Right atrium auricular region (tissue), 2 donors: ENCODE measurements at places on chromosomes 13 and 19. TPM values are rescaled to one million over a fixed set of nuclear protein-coding genes. Genes with fewer than 3 reads are reported as not detected.

Gene FBXO17
- 13.1 TPM for total RNA-seq

Gene TNFSF11
- total RNA-seq: not detected

Gene HIPK4
- 1.0 TPM for total RNA-seq

Gene NOP53
- 243 TPM for total RNA-seq

Gene CDX2
- not detected for total RNA-seq

Gene ZNF577
- total RNA-seq: 6.4 TPM

Gene CYP4F8
- total RNA-seq: not detected

Gene CGB8
- not detected for total RNA-seq

Gene PCDH20
- total RNA-seq: 6.4 TPM

Gene KLF1
- total RNA-seq: not detected

Gene RABAC1
- 123 TPM for total RNA-seq

Gene B3GNT3
- not detected for total RNA-seq

Gene SLC25A41
- total RNA-seq: not detected

Gene IGFL3
- total RNA-seq: not detected

Gene C19orf67
- total RNA-seq: not detected

Gene IGFLR1
- 1.8 TPM for total RNA-seq

Gene ZSCAN22
- 1.6 TPM for total RNA-seq

Gene HIF3A
- total RNA-seq: 123 TPM

Gene CLEC17A
- not detected for total RNA-seq

Gene ZNF560
- total RNA-seq: not detected

Gene FFAR1
- not detected for total RNA-seq

Gene GIPR
- total RNA-seq: 3.1 TPM

Gene KRTDAP
- total RNA-seq: not detected

Gene SLC1A6
- total RNA-seq: not detected

Gene FAAP24
- total RNA-seq: 0.67 TPM

Gene LCP1
- total RNA-seq: 31.7 TPM

Gene ZNF470
- total RNA-seq: 2.5 TPM

Gene UNC13A
- total RNA-seq: 0.08 TPM

Gene ZNF723
- not detected for total RNA-seq

Gene ZNF653
- 9.9 TPM for total RNA-seq

Gene ZNF578
- total RNA-seq: 1.5 TPM

Gene VSTM1
- total RNA-seq: not detected

Gene ZNF835
- total RNA-seq: 12.8 TPM

Gene PNMA8A
- 16.6 TPM for total RNA-seq

Gene SMAD9
- total RNA-seq: 15.6 TPM

Gene TICAM1
- 3.0 TPM for total RNA-seq

Gene RDH8
- not detected for total RNA-seq

Gene KCTD4
- not detected for total RNA-seq

Gene SCN1B
- total RNA-seq: 57.3 TPM

Gene DCLK1
- total RNA-seq: 10.1 TPM

Gene SMIM17
- not detected for total RNA-seq

Gene PRODH2
- not detected for total RNA-seq

Gene LAIR1
- 4.2 TPM for total RNA-seq

Gene CYP4F22
- not detected for total RNA-seq

Gene ZFR2
- total RNA-seq: not detected

Gene CCNA1
- not detected for total RNA-seq

Gene DLEU7
- not detected for total RNA-seq

Gene NRTN
- total RNA-seq: 20.9 TPM

Gene OR7E24
- total RNA-seq: not detected

Gene ZNF568
- 6.8 TPM for total RNA-seq

Gene CYP2F1
- not detected for total RNA-seq
